Memory B cell (primary cell): ENCODE measurements at places on chromosomes 7 and 10.

DNA sequence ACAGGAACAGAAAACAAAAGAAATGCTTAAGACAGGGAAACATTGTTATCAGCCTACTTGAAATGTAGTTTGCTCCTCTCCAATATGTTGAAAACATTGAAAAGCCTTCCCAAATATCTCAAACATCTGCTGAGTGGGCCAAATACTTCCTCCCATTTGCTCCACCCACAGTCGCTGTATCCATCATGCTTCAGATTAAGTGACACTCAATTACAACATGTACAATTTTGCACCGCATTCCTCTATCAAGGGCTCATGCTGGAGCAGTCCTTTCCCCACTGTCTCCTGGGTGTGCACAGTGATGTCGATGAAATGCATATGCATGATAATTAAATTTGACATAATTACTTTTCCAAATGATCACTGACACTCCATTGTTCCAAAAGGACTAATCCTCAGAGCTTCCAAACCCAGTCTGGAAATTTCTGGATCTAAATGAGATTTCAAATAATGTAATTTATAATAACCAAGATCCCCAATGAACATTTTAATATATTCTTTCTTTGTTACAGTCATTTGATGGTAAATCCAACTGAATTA is 604.6 kb downstream of the GRID1 start:
- DNase-seq, result no peak

DNA sequence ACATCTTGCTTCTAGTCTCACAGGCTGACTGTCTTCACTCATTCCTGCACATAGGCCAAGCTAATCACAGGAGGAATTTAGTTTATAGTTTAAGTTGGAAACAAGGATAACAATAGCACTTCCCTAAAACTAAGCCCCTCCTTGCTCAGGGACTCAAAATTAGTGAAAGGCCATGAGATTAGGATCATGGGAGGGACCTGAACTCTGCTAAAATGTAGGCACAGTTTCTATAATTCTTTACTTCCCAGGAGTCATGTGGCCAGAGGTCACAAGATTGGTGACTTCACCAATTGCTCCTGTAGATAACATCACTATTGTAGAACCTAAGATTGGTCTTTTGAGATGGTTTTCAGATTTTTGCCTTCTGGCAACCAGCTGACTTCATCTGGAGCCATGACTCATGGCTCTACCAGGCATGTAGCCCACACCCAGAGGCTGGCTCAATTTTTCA is 14.8 kb upstream of the UPP1 start:
- no peak for DNase-seq

GRCh38 chr10:119655566-119656001 is 4.4 kb downstream of the BAG3 start:
- no peak for DNase-seq

DNA sequence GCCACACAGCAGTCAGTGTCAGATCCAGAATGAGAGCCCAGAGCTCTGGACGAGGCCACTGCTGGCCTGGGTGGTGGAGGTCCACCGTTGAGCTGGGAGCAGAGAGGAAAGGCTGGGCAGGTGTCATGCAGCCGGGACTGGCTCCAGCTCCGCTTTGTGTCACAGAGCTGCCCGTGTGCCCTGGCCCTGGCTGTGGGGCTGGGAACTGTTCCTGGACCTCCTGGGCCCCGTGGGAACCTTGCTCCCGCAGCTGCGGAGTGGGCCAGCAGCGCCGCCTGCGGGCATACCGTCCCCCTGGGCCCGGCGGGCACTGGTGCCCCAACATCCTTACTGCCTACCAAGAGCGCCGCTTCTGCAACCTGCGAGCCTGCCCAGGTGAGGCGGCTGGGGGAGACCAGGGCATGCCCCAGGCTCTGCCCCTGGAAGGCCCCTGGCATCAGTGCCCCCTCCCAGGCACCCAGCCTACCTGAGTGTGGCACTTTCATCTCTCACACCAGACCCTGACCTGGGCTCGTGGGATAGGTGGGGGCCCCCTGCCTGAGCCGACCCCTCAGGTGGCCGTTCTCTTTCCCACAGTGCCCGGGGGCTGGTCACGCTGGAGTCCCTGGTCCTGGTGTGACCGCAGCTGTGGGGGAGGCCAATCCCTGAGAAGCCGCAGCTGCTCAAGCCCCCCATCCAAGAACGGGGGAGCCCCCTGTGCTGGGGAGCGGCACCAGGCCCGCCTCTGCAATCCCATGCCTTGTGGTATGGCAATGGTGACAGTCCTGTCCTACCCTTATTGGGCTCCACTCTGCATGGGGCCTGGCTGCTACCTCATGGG is 18.8 kb upstream of the ZNF862 start:
- DNase-seq, result no peak

- DNase-seq, result no peak
Observed at GRCh38 chr7:93977211-93977950, 26.8 kb downstream of the BET1 start.

GRCh38 chr7:57205000-57205399 is 72.8 kb upstream of the ZNF479 start:
- no peak for DNase-seq

DNA sequence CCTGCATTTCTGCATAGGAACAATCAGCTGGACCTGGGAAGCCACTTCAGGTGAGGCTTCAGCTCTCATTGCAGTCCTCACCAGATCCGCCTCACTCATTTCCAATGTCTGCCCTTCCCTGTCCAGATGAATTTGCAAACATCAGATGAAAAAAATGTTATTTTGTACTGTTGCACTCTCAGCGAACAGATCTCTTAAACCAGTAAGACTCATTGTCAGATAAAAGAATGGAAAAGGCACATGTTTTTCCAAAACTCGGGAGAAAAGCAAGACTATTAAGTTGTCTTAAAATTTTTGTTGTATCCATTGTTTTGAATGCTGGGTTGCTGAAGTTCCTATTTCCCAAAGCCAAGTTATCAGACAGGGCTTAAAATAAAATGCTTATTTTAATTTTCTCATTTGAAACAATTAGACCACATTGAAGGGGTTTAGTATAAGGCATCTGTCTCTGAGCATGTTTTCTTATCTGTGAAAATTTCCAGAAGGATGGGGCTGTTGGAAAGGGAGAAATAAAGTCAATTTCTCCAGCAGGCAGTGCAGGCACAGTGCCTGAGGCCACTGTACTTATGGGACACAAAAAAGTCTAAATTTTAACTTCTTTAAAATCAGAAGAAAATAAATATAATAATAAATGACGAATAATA is 396.8 kb downstream of the KCNMA1 start:
- no peak for DNase-seq

DNA sequence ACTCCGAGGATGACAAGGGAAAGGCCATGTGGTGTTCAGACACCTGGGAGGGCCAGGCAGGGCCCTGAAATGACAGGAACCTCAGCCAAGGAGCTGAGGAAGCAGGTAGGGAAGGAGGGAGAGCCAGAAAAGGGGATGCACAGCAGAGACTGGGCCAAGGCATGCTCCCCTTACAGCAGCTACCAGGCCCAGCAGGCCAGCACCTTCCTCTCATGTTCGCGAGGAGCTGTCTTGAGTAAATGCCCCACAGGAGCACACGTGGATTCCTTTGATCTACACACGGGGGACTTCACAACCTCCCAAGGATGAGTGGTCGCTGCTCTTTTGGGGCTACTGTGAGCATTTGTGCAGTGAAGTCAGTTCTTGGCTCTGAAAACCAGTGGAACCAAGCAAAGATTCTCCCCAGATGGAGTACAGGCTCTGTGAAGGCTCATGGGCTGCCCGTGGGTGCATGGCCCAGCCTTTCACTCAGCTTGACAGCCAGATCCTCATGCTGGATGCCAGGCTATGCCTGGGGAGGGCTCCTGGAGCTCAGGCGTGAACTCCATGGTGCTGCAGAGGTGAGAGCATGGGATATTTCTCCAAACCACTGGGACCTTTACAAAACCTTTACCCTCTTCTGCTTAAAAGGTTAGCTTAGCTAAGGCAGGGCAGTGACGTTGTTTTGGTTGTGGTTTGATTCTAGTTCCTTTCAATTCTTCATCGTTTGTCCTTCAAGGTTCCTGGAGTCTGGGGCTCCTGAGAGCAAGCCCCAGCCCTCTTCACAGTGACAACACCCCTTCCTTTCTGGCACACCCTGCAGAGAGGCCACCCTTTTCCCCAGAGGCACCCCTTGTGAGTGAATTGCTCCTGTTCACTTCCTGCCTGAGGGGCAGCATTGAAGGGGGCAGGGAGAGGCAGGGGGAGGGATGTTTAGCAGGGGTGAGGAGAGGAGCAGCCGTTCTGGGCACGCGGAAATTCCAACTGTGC is 74.2 kb upstream of the ZPBP start:
- DNase-seq, result no peak

DNA sequence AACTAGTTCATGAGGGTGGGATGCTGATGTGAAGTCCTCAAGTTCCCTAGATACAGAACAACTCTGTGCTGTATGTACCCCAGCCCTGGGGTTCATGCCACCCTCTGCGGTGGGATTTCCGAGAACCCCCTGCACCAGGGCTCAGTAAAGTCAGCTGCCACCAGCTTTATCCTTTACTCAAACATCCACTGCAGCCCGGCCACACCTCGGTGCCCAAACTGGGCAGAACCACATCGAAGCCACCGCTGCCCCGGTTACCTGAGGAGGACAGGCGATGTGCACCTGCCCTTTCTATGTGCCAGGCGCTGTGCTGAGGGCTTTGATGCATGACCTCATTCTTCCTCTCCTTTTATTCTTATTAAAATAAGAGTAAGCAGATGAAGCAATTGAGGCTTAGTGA is 9.9 kb upstream of the CALML5 start:
- DNase-seq, result no peak

GRCh38 chr7:106768324-106768751 is 96.7 kb upstream of the PIK3CG start:
- DNase-seq, result peak; percentile 45

GRCh38 chr7:27423290-27423689 is 180.7 kb downstream of the EVX1 start:
- DNase-seq, result no peak

DNA sequence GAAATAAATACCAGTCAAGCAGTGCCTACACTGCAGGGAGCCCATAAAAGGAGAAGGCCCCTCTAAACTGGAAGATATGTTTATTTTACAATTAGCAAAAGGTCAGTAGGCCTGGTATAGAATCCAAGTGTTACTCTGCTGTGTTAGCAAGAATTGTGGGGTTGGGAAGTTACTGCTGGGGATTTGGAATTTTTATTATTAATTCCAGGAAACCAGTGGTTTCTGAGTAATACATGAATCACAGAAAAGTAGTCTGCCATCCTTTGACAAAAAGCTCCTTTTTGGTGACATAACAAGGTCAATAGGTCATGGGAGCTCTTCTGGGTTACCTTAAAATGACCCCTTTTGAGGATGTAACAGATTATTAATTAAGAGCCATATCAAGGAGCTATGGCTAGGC is 67.4 kb downstream of the ZNF92 start:
- DNase-seq, result no peak

GRCh38 chr7:1923409-1924257 is 253.6 kb downstream of the ELFN1 start:
- DNase-seq, result no peak

DNA sequence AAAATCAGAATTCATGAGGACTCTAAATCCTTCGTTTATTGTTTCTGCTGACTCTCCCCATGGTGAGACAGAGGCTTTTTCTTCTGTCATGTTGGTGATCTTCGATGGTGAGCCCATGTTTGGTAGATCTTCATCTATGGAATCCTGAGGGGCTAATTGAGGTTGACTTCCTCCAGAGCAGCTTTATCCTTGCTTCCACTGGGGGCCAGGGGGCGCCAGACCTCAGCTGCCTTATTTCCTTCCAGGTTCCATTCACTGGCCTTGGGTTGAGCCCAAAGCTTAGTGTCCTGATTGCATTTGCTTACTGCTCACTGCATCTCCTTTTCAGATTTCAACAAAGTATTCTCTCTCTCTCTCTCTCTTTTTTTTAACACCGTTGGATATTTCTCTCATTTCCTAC is 80.7 kb downstream of the GCC1 start:
- DNase-seq, result no peak

DNA sequence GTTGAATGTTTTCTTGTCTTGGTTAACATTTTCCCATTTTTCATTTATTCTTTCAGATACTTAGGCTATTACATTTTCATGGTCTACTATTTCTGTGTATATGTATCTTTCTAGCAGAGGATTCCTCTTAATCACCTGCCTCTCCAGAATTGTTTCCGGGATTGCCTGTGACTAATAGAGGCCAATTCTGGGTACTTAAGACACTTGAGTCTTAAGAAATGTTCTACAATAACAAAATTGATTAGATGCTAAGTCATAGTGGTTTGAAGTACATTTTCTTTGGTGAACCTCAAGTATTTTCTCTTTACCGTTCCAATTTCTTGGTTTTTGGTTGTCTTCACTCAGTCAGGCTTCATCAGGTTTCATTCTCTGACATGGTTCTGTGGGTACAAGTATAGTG is 26.4 kb downstream of the BBS9 start:
- no peak for DNase-seq
